ENCODE measurements at places on chromosomes 3 and 15.

GRCh38 chr3:118987477-118987876 is 47.2 kb downstream of the IGSF11 start:
- no peak for DNase-seq

GRCh38 chr3:174100744-174101143 is 703.2 kb downstream of the NLGN1 start:
- DNase-seq = no peak

DNA sequence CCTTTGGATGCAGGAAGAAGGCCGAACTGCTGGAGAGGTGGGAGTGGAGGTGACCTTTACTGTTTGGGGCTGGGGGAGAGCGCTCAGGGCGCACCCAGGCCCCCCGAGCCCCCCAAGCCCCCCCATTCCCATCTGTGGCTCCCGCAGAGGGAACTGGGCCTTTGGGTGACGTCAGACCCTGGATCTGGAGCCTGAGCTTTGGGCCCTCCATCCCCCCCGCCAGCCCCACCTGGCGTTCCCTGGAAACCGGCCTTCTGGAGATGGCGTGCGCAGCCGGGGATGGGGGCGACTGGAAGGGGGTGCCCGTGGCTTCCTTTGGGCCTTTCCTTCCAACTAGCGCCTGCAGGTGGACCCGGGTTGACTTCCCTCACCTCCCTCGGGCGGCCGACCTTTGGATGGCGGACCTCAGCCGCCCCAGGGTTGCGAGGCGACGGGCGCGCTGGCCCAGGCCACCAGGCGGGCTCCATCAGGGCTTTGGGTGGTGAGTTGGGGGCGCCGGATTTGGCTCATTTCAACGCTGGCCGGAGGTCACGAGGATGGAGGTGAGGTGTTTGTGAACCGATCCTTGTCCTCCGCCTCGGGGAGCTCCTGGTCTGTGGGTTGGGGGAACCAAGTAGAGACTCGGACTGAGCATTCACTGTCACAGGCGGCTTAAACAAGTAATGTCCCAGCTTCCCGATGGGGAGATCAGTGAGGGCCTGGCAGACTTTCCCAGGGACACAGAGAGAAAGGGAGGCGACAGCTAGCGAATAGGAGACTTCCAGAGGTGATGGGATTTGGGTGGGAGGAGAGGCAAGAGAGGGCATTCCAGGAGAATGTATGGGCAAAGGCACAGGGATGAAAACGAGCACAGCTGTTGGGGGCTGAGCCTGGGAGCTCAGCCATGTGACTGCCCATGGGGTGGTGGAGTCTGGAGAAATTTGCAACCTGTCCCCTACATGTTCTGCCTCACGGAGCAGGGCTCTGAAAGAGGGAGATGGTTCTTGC is 709 bp downstream of the SCAMP5 start:
- no peak for DNase-seq

DNA sequence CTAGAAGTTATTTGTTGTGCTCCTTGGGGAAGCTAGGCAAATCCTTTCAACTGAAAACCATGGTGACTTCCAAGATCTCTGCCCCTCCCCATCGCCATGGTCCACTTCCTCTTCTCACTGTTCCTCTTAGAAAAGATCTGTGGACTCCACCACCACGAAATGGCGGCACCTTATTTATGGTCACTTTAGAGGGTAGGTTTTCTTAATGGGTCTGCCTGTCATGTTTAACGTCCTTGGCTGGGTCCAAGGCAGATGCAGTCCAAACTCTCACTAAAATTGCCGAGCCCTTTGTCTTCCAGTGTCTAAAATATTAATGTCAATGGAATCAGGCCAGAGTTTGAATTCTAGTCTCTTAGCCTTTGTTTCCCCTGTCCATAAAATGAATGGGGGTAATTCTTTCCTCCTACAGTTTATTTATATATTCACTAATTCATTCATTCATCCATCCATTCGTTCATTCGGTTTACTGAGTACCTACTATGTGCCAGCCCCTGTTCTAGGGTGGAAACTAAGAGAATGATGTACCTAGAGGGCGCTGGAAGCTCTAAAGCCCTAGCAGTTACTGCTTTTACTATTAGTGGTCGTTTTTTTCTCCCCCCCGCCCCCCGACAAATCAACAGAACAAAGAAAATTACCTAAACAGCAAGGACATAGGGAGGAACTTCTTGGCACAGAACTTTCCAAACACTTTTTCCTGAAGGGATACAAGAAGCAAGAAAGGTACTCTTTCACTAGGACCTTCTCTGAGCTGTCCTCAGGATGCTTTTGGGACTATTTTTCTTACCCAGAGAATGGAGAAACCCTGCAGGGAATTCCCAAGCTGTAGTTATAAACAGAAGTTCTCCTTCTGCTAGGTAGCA is 657 bp downstream of the PATL2 start:
- DNase-seq = no peak

DNA sequence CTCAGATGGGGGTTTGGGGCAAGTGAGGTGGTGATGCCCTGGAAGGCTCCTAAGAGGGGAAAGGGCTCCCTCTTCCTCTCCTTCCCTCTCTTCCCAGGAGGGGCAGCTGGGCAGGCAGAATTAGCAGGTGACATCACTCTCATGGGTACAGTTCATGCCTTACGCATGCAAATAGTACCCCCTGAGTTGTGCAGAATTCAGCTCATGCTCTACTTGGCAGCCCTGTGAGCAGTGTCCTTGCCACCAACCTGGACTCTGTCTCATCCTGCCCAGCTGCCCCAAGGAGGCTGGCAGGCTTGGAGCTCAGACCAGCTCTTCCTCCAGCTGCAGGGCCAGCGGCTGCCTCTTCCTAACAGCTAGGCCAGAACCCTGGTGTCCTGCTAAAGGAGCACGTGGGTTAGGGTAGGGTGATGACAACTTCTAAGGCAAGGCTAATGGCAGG is 3.3 kb downstream of the CHAC1 start:
- DNase-seq = no peak

DNA sequence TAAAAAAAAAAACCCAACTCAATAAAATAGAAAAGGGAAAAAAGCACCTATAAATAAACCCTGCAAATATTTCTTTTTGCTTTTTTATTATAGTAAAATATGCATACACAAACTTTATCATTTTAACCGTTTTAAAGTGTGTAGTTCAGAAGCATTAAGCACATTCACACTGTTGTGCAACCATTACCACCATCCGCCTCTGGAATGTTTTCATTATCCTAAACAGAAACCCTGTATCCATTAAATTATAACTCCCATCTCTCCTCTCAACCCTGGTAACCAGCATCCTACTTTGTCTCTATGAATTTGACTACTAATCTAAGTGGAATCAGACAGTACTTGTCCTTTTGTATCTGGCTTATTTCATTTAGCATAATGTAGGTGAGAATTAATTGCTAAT is 15.0 kb downstream of the CDCP1 start:
- DNase-seq = no peak

- no peak for DNase-seq
Observed at GRCh38 chr3:15032650-15033049, 32.5 kb downstream of the MRPS25 start.

GRCh38 chr3:28267984-28268849 is 26.8 kb downstream of the CMC1 start:
- no peak for DNase-seq

DNA sequence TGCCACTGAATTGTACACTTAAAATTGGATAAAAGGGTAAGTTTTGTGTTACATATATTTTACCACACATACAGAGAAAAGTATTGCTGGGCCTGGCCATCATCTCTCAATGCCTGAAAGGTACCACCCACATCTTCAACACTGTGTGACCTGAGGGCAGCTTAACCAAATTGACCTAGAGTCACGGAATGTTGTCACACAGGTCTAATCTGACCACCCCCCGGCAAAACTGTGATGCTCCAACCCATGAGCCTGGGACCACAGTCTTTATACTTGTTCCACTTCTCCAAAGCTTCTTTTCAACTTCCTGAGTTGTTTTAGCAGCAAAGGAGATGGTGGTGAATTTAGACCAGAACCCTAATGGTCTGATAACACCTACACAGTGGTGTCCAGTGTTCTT is 210.3 kb upstream of the TPM1 start:
- DNase-seq = no peak

DNA sequence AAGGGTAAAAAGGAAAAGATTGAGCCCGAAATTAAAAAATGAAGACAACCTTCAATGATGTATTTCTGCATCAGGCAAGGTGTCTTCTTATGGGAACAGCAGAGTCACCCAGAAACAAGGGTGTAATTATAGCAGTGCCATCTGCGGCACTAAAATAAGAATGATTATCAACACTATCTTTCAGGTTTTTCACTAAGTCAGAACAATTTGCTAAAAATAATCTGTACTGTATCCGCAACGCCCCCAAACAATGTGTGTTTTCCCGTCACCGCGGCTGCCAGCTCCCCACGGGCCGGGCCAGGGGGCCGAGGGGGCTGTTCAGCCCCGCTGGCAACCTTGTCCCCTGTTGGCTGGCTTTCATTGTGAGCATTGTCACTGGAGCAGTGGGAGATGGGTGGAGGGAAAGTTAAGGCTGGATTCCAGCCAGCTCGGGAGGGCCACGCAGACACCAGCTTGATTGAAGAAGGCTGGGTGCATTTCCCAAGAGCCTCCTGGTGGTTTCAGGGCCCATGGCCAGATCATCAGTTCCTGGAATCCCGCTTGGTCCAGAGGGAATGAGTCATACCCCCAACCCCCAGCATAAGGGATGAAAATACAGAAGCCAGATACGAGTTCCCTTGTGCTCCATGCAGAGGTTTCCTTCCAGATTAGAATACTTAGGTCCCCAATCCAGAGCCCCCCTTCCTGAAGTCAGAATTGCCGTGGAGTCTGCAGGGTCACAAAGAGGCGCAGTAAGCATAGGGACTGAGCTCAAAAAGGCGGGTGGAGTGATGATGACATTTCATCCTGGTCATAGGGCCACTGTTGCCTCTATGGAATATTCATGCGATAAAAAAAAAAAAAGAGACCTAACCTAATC is 90.2 kb upstream of the KLF13 start:
- DNase-seq = peak; percentile 94

DNA sequence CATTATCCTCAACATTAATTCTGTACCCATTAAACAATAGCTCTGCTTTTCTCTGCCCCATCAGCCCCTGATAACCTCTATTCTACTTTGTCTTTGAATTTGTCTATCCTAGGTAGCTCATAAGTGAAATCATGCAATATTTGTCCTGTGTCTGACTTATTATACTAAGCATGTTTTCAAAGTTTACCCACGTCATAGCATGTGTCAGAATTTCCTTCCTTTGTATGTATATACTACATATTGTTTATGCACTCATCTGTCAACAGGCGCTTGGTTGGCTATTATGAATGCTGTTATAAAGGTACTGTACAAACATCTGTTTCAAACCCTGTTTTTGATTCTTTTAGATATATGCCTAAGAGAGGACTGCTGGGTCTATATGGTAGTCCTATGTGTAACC is 18.2 kb downstream of the CSNK1G1 start:
- DNase-seq = no peak

GRCh38 chr3:188434594-188434993 is 280.6 kb downstream of the LPP start:
- peak; percentile 38 for DNase-seq

DNA sequence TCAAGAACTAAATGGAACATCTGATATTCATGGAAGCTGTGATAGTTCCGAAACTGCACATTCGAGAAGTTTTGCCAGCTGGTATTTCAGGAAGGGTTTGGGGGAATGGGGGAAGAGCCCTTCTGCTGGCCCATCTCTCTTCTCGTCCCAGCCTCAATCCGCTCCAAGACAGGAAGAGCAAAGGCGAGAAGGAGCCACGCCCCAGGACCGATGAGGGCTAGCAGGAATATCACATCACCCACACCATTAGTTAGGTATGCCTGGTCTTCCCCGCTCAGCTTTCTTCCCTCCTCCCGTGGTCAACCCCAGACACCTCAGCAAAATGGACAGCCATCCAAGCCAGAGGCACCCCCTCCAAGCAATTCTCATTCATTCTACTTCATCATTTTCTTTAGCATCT is 14.9 kb upstream of the PCSK6 start:
- DNase-seq = no peak

GRCh38 chr3:71421820-71422566 is 161.5 kb downstream of the FOXP1 start:
- no peak for DNase-seq

GRCh38 chr3:41477399-41478014 is 278.2 kb downstream of the CTNNB1 start:
- DNase-seq = no peak

- DNase-seq = peak; percentile 6
Observed at GRCh38 chr3:176814285-176814684, 383.0 kb downstream of the TBL1XR1 start.

GRCh38 chr3:24128199-24129005 is 183.3 kb downstream of the NR1D2 start:
- peak; percentile 80 for DNase-seq

DNA sequence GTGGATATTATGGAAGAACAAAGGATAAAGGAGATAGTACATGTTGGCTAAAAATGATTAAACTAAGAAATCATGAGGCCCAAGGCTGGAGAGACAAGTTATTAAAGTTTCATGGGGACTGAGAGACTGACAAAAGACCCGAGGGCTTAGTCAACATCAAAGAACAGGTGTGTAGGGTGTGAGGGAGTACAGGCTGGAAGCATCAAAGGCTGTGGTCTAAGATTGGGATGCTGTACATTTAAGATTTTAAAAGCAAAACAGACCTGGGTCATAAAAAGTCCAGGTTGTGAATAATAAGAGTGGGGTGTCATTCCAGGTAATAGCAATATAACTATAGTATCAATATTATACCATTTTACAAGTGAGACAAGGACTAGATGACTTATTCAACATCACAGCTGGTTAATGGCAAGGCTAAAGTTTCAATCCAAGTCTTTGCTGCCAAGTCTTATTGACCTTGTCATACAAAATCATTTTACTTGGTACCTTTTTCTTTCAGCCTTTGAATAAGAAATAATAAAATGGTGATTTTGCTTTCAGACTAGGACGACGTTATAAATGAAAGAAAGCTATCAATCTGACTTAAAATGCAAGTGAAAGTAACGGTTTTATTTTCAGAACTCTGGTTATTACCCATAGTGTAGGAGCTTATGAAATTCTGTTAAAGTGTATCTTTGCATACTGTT is 211.6 kb downstream of the TNIK start:
- DNase-seq = no peak

GRCh38 chr3:100902572-100902971 is 90.6 kb downstream of the ABI3BP start:
- DNase-seq = peak; percentile 91

DNA sequence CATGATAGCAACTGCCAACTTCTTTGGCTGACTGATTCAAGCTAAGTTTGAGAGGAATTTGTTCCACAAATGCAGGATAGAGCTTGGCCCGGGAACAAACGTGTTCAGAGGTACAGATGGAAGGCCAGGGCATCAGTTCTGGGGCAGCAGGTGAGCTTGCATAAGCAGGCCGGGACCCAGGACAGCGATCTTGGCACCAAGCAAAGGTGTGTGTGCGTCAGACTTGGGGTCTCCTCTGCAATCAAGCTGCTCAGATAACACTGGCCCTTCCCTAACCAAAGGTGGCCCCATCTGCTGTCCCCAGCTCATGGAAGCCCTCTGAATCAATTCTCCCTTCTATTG is 155.6 kb downstream of the MEGF11 start:
- no peak for DNase-seq

- no peak for DNase-seq
Observed at GRCh38 chr15:26451995-26452394, 320.9 kb downstream of the GABRB3 start.

DNA sequence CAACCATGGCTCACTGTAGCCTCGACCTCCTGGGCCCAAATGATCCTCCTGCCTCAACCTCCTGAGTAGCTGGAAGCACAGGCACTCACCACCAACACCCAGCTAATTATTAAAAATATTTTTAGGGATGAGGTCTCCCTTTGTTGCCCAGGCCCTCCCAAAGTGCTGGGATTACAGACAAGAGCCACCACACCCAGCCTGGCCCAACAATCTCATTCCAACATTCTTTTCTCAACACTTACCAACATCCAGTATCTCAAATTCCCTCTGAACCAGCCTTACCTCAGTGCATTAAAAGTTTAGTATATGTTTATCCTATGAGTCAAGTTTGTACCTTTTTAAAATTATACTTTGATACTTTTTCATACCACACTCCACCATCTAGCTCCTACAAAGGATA is 25.0 kb downstream of the ANXA2 start:
- DNase-seq = no peak

Measured in fibroblast of skin of left biceps (primary cell).